ENCODE measurements at places on chromosomes 11 and 22.

DNA sequence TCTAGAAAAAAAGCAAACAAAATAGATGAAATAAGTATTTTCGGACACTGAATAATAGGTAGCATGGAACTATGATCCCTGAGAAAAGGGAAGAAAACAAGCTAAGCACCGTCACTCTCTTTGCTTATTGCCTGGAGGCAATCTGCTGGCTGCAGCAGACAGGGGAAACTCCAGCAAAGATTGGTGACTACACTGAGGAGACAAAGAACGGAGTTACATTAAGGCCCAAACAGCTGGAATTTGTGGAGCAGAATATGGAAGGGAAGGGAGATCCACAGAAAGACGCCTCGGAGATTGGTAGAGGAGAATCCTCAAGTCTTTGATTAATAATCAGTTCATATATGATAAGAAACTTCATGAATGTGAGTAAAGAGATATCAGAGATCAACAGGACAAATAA is 150.2 kb downstream of the TYR start:
- DNase-seq = no peak

DNA sequence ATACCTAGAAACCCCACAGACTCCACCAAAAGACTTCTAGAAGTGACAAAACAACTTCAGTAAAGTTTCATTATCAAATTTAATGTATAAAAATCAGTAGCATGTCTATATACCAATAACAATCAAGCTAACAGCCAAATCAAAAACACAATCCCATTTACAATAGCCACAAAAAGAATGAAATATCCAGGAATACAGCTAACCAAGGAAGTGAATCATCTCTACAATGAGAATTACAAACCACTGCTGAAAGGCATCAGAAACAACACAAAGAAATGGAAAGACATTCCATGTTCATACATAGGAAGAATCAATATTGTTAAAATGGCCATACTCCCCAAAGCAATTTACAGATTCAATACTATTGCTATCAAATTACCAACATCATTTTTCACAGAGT is 46.0 kb downstream of the PRCP start:
- no peak for DNase-seq

DNA sequence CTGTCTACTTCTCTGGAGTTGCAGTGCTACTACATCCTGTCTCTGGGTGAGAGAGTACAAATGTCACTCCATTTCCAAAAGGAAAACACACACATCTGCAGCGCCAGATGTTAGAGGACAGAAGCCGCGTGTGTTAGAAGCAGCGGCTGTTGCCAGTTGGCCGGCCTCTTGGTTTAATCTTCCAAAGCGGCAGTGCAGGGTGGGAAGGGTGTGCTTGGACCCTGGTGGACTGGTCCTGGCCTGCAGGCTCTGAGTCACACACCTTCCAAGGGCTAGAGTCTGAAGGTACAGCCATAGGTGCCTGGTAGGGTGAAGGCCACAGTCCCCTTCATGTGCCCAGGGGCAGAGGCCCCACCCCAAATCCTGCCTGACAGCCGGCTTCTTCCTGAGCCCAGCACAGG is 99.8 kb downstream of the CTTN start:
- DNase-seq = no peak

GRCh38 chr11:75260396-75261170 is 20.0 kb downstream of the TPBGL start:
- no peak for DNase-seq

- no peak for DNase-seq
Measured at GRCh38 chr11:70078095-70078780, at the start of gene ANO1. ANO1 (plus strand) TSS chr11:70078317; CDS start chr11:70078607, 290 bp downstream.

GRCh38 chr22:27573280-27574001 is 228.1 kb downstream of the MN1 start:
- no peak for DNase-seq

GRCh38 chr11:68998390-68998911 is 14.6 kb downstream of the MRGPRF start:
- peak; percentile 81 for DNase-seq

DNA sequence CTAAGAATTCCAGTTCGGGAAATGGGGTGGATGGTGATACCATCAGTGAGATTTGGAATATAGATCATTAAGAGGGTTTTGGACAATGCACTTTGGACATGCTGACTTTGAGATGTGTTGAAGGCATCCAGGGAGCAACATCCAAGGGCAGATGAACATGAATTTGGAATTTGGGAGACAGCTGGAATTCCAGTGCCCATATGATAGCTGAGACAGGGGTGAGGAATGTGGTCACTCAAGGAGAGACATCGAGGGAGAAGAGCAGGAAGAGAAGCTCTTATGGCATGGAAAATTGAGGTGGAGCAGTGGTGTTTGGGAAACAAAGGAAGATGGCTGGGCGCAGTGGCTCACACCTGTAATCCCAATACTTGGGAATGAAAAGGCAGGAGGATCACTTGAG is 11.8 kb upstream of the MICAL2 start:
- no peak for DNase-seq

- no peak for DNase-seq
Measured at GRCh38 chr11:13076961-13077360, 67.8 kb downstream of the RASSF10 start.

DNA sequence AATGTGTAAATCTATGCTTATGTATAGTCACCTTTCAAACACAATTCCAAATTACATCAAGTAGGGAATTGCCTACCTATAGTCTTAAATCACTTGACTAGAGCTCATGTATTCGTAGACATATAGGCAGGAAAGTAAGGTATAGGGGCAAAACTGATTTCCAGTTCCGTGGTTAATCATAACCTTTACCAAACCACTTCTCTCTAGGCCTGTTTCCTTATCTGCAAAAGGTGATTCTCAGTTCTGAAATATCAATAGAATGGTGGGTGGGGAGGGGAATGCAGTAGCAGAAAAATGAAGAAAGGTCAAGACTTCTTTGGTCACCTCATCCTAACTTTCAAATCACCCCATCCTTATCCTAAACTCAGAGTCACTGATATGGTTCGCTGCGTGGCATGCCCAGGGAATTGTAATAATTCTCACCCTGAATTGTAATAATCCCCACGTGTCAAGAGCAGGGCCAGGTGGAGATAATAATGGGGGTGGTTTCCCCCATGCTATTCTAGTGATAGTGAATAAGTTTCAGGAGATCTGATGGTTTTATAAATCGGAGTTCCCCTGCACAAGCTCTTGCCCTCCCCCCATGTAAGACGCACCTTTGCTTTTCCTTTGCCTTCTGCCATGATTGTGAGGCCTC is 1.9 kb upstream of the ANO5 start:
- DNase-seq = no peak
